PC-9 (cell line): ENCODE measurements at places on chromosomes 16 and 17.
A peak's percentile ranks its signal among the peaks of the same experiment; 100 is the strongest.

DNA sequence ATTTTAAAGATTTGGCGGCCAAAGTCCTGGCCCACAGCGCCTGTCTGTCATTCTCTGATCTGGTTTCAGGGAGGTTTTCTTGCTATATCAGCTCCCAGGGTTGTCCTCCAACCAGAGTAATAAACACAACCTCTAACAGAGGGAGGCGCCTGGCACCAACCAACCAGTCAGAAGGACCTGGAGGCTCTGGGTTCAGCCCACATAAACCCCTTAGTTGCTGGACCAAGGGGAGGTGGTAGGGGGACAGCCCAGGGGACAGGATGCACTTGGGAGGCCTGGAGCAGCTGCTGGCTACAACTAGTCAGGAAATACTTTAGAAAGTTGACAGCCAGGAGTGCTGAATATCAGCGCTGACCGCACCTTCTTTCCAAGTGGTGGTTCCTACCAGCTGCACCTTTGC is 41.7 kb upstream of the CDRT4 start:
- no peak for DNase-seq

GRCh38 chr16:67150833-67151396 is at the start of gene B3GNT9:
Gene B3GNT9, minus strand, starts transcription at chr16:67150998. Its CDS starts 513 bp downstream, at chr16:67150485.
- peak; percentile 55 for DNase-seq

- no peak for DNase-seq
Measured at GRCh38 chr16:12901597-12902461, at the start of gene SHISA9. Gene SHISA9, plus strand, starts transcription at chr16:12901598.

- DNase-seq: peak; percentile 62
Measured at GRCh38 chr16:56513972-56514371, 5.9 kb downstream of the BBS2 start.

DNA sequence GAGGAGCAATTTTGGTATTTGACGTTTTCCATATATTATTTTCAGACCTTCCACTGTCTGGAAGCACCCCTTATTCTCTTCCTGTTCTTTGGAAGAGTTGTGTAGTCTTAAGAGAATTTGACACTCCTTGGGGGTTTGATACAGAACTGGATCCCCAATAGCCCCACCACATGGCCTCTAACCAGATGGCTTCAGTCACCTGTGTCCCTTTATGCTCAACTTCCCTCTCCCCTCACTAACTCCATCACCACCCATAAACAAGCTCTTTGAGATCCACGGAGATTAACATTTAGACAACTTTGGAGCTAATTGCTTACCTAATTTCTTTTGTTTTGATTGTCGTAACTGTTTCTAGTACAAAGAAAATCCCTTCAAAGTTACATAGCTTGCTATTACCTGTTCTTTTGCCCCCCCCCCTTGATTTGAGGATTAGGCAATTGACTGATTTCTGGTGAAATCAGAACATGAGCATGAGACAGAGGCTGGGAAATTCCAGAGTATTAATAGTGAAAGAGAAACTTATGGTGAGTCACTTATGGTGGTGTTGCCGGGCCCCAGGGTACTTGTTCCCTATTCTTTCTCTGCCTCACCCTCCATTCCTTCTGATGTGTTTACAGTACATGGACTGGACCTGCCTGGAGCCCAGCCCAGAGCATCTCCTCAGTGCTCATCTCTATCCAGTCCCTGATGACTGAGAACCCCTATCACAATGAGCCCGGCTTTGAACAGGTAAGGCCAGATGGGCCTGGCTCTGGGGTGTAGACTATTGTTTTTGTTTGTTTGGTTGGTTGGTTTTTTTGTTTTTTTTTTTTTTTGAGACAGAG is 7.5 kb downstream of the UBE2Z start:
- peak; percentile 28 for DNase-seq

DNA sequence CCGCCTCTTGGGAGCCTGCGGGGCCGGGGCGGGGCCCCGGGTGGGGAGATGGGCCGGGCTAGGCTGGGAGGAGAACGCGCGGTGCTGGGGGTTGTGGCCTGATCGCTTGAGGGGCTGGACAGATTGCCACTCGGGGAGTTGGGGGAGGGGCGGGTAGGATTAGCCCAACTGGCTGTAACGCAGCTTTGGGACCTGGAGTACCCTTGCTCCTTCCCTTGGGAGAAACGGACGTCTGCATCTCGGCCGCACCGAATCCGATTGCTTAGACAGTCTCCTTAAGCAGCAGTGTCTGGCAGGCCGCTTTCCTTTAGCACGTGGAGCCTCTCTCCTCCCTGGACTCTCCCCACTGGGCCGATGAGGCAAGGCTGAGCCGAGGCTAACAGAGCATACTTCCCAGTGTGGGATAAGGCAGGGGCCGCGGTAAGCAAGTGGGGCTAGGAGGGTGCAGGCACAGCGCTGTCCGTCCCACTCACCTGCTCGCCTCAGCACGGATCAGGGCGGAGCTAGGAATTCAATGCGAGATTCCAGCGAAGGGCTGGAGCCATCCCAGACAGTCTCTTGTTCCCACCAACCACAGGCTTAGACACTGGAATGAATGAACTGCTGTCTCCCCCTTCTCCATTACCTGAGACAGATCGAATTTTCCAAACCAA is 540 bp upstream of the ACLY start:
- DNase-seq: peak; percentile 63

- no peak for DNase-seq
Measured at GRCh38 chr17:43857957-43858600, 11.1 kb downstream of the CD300LG start.

- no peak for DNase-seq
Measured at GRCh38 chr16:64092271-64092670, 1029.6 kb downstream of the CDH11 start.

DNA sequence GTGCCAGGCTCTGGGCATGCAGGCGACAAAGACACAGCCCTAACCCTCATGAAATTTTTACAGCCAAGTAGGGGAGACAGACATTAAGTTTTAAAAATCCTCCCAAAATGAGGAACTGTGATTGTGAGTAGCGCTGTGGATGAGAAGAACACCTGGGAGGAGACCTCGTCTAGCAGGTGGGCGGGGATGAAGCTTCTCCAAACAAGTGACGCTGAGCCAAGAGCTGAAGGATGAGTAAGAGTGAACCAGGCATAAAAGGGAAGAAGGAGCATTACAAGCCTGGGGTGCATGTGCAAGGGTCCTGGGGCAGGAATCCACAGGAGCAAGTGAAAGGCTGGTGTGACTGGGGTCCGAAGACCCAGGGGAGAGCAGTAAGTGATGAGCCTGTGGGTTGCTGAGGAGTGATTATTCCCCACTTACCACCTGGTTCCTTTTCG is 149.4 kb upstream of the HS3ST2 start:
- no peak for DNase-seq

DNA sequence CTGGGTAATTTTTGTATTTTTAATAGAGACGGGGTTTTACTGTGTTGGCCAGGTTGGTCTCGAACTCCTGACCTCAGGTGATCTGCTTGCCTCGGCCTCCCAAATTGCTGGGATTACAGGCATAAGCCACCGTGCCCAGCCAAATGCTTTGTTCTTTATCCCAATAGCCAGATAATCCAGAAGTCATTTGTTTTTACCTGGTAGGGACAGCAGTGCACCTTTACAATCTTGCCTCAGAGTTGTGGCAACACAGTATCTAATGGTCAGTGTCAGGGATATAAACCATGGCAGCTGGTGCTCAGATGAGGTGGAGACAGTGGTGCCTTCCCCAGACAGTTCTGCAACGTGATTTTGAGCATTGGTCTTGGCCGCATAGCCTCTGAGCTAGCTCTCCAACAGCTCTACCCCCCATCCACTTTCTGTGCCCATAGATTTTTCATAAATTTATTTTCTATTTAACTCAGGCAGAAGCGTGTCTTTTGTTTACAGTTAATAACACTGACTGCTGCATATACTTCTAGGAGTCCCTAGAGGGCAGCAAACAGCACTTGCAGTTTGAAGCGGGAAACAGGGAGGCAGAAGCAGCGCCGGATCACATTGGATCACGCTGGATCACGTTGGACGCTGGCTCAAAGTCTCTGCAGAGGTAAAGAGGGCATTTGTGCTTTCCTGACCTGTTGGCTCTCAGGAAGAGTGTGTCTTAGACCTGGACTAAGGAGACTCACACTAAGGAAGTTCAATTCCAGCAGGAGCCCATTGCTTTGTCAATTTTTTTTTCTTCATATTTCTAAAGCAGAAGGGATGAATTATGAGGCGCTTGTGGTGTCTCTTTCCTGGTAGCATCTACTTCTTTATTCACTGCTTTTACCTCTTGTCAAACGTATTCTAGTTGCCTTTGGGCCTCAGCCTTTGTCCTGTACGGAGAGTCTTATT is 5.1 kb upstream of the GGT6 start:
- DNase-seq: peak; percentile 70

DNA sequence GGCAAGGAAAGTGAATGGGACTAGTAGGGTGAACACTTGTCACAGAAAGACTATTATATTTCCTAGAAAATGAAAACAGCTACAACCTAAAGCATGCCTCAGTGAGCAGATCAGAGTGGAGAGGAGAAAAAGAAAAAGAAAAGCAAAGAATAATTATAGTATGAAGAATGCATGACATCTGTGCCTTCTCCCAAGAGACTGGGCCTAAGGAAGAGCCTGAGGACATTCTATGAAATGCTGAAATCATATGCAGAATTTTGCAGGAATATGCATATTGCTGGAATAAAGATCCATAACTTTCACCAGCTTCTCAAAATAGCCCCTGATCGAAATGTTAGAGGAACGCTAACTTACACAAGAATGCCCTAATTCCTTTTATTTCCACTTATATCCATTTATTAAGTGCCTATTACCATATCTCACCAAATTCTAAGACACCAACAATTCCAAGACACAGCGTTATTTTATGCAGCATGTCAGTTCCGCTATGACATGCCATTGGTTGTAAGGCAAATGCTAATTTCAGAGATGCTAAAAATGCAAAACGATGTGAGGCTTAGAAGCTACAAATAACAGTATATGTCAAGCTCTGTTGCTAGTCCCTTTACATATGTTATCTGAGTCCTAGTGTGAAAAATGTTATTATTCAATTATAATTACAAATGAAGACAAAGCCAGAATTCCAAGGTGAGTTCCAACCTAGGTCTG is 171.0 kb downstream of the SLC39A11 start:
- DNase-seq: no peak

- no peak for DNase-seq
Measured at GRCh38 chr16:30937692-30938091, 11.2 kb upstream of the ORAI3 start.

GRCh38 chr17:65527857-65528591 is 33.4 kb downstream of the AXIN2 start:
- no peak for DNase-seq

- DNase-seq: no peak
Measured at GRCh38 chr17:50620858-50621257, 13.8 kb upstream of the ABCC3 start.

DNA sequence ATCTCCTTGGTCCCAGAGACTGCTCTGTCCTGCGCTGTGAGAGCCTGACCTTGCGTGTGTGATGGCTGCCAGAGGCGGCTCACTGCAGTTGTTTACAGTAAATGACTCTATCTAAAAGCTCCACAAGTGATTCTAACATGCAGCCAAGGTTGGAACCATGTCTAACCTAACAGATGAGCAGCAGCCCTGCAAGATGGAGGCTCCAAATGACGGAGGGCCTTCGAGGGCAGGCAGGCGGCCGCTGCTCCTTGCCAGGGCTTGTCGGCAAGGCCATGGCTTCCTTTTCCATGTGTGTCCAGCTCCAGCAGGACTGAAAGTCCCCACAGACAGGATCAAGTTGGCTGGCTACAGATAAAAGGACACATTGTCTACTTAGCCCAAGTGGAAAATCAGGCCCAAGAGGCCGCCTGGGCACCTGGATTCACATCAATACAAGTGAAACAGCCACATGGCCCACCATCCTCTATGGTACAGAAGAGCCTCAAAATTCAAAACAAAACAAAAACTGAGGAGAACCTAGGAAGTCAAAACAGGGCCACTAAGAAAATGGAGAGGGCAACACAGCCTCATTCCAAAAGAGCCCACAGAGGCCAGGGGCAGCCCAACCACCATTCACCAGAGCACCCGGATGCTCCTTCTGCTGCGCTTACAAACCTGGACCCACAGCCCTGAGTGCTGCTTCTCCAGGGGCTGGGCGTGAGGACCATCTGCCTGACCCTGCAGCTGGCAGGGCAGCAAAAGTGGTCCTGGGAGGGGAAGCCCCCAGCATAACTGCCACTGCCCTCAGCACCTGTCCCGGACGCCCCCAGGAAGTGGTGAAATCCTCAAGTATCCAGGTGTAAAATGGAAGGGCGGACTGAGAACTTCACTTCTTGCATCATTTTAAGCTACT is 65.0 kb downstream of the AMFR start:
- DNase-seq: peak; percentile 21
